ENCODE measurements at places on chromosomes 16 and 17. TPM values are rescaled to one million over a fixed set of nuclear protein-coding genes. Genes with fewer than 3 reads are reported as not detected.

DNA sequence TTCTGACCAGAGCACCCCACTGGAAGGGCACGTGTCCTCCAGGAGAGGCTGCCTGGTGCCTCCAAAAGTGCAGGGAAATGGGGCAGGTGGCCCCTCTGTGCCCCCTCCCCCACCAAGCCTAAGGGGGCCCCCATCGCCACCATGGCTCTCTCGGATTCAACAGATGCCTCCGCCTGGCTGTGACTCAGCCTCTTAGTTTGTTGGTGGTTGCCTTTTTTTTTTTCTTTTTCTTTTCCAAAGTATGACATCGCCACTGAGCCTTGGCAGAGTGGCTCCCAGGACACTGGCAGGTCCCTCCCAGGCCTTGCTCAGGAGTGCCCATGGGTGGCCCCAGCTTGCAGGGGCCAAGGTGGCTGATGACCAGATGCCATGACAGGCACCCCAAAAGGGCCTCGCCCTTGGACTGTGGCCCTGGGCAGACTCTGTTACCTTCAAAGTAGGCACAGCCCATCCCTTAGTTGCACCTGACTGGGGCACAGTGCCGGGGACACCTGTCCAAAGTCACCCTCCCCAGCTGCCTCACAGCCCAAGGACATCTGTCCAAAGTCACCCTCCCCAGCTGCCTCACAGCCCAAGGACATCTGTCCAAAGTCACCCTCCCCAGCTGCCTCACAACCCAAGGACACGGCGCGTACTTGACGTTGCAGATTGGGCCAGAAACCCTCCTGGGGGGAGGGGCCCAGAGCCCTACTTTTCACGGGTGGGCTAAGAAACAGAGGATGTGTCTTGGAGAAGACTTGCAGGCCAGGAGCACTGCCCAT lies 29.6 kb downstream of the NPTX1 start:
- DNase-seq: no peak

The CACNG3 gene
- not detected for total RNA-seq

The SLFN14 gene
- not detected for total RNA-seq

- no peak for DNase-seq
Measured at GRCh38 chr16:88102597-88102996, 151.4 kb downstream of the BANP start.

The ABCC6 gene
- 10.4 TPM for total RNA-seq

The ABR gene
- 50.7 TPM for total RNA-seq

DNA sequence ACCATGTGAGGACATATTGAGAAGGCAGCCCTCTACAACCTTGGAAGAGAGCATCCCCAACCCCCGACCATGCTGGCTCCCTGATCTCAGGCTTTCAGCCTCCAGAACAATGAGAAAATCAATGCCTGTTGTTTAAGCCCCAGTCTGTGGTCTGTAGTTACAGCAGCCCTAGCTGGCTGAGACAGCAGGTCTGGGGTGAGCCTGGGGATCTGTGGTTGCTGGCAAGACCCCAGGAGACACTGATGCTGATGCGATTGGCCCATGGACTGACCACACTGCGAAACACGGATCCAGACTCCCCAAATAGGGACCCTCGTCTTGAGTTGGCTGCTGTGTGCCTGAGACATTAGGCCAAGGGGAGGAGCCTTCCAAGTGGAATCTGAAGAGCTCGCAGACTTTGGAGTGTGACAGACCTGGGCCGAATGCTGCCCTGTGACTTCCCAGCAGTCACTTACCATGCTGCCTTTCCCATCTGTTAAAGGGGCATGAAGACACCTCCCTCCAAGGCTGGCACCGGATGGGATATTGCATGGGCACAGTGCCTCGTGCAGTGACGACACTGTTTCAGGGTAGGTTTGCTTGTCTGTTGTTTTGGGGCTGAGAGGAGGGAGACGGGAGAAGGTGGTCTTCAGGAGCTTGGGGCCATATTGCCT lies 147.8 kb upstream of the RPL38 start:
- no peak for DNase-seq

GRCh38 chr17:22090263-22090935 lies 398.1 kb downstream of the KCNJ18 start:
- no peak for DNase-seq

GRCh38 chr17:40069751-40070708 lies 7.3 kb downstream of the THRA start:
- no peak for DNase-seq
